ENCODE measurements at places on chromosomes 16 and 17.

- no peak for DNase-seq
Observed at GRCh38 chr17:46991617-46992016, 12.6 kb upstream of the RPRML start.

DNA sequence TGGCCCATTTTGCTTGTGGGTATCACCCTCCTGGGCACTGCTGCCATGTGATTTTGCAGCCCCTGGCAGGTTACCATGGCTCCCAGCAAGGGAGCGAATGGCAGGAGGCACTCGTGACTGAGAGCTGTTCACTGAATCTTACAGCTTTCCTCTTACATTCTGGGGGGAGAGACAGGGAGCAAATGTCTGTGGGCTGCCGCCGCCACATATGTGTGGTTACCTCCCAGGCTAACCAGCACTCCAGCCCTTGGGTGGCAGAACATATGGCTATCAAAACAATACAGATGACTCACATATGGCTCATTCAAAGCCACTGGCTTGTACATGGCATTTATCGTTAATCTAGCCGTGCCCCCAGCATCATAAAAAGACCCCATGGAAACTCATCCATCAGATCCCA, 19.8 kb downstream of the GTF3C1 start:
- DNase-seq = peak; percentile 92

DNA sequence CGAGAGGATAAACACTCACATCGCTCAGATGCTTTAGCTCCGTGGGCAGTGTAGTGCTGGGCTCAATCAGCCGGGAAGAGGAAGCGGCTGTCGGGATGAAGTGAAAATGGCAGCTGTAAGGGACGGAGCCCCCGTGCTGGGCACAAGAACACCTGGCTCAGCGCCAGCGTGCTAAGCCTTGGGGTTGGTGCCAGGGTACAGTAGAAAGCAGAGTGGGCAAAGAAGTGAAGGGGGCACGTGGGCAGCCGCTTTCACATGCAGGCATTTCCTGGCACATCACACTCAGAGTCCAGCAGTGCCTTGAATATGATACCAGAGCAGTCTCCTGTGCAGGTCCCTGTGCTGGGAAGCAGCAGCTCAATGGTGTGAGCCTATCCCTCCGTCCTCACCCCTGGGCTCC, 51.1 kb upstream of the FOXF1 start:
- DNase-seq = no peak

- peak; percentile 26 for DNase-seq
Observed at GRCh38 chr16:57091200-57091974, 996 bp upstream of the CPNE2 start.

All from LHCN-M2 (cell line).